NCI-H2227 treated with DMSO at 0.1 percent for 48 hours (cell line): ENCODE measurements at places on chromosomes 5 and 9.
A peak's percentile ranks its signal among the peaks of the same experiment; 100 is the strongest.

DNA sequence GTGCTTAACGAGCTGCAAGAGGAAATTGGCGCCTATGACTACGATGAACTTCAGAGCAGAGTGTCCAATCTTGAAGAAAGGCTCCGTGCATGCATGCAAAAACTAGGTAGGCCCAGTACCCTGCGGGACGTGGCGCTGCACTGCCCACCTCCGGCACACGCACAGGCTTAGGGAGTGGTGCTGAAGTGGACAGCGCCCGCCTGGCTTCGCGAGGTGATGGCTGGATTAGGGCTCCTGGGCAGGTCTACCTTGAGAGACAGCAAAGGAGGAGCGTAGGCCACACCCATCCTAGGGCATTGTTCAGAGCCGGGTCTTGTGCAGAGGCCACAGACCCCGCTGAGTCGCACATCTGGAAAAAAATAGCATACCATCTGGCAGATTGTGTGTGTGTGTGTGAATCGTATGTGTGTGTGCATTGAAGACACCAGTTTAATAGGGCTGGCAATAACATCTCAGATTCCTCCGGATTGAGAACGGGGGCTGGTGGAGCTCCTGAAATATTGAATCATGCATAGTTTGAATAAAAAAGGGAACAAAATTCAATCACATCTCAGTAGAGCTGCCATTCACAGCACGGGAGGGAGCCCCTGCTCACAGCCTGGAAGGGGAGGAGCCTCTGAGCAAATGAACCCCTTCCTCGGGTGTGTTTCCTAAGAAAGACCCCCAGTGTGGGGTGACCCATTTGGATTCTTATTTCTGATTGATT, 11.1 kb downstream of the OLFM1 start:
- peak; percentile 13 for DNase-seq

- DNase-seq = no peak
Observed at GRCh38 chr9:5773324-5773999, 59.5 kb downstream of the ERMP1 start.

DNA sequence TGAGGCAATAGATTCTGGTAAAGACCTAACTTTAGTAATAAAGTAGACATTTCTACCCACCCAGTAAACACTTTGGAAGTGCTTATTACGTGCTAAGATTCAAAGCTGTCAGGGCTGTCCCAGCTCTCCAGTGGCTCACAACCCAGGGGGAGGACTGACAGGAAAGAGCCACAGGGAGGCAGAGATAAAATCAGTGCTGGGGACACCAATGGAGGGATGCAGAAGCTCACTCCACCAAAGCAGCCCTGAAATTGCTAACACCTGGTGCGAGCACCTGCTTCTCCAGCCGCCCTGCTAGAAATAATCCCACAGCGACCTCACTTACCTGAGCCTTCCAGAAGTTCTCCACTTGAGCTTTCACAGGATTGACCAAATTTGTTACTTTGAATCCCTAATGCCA, 501.0 kb downstream of the BNC2 start:
- no peak for DNase-seq

- no peak for DNase-seq
Observed at GRCh38 chr9:88682431-88682831, 147.5 kb downstream of the NXNL2 start.

DNA sequence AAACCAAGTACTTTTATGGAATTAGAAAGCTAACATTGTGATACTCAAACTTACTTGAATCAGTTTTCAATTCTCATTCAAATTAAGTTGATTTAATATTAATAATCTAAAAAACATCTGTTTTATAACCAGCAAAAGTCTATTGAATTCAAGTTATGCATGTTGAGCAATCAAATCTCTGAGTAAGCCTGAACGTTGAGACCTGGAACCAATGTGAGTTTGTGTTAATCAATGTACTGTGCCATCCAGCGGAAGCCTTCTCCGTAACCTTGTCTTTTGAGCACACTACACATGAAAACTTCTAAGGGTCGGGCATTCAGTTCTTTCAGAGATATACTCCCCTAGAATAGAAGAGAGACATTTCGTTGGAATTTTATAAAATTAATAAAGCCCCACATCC, 25.9 kb downstream of the SAR1B start:
- DNase-seq = no peak

GRCh38 chr9:129344641-129345495, 166.8 kb upstream of the IER5L start:
- no peak for DNase-seq

GRCh38 chr9:35778496-35778895, 12.9 kb upstream of the NPR2 start:
- no peak for DNase-seq

DNA sequence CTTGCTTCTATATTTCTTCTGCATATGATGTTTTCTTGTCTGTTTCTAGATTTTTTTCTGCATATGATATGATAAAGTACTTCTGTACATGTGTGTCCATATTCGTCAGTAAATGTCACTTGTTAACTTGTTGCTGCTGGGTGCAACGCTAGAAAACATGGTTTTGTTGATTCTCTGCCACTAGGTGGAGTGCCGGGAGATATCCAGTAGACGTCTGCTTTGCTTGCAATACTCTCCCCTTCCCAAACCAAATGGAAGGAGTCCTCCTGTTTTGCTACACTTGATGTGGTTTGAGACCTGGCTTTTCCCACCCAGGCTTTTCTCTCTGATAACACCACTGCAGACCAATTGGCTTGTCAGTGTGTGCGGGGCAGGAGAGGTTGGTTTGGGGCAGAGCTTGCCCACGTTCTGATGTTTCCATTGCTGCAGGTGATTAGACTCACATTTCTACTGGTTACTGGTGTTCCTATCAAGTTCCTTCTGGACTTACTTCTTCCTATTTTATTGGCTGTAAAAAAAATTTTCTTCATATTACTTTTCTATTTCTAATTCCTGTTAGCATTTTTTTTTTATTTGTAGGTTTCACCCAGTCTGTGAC, 900.0 kb upstream of the CDH10 start:
- peak; percentile 3 for DNase-seq

DNA sequence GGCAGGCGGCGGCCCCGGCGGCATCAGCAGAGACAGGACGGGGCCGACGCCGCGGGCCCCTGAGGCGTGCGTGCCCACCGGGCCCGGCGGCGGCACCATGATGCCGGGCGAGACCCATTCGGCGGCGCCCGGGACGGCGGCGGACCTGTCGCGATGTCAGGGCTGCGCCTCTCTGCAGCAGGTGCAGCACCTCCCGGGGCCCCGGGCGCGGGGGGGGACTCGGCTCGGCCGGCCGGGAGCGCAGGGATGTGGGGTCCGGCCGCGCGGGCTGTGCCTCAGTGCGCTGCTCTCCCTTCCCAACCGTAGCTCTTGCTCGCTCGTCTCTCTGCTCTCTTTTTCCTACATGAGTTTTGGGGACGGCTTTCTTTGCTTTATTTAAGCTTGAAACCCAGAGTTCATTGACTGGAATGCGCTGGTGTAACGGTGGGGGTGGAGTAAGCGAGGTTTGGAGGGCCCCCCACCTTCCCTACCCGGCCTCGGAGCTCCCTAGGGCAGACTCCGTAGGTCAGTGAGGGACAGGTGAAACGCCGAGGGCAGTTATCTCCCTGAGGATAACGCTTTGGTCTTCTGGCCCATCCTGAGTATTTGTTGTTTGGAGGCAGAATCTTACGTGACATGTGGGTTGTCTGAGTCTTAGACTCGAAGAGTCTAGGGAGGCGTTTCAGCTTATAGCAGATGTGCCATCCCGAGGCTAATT, 490 bp downstream of the ICE1 start:
- DNase-seq = no peak
